ENCODE measurements at places on chromosomes 13 and 19.

DNA sequence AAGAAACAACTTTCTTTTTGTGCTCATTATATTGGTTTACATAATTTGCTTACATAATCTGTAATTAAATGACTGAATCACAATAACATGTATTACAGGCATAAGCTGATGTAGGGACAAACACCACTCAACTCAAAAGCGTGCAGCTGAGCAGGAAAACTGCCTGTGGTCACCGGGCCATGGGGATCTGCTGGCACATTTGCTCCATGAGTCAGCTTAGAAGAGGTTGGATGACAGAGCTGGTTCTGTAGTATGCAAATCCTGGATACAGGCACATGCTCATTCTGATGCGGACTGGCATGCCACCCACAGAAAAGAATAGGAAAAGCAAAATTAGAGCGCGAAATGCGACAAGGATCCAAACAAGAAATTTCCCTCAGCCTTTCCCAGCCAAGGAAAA, 128.6 kb downstream of the USP12 start:
- no peak for DNase-seq

DNA sequence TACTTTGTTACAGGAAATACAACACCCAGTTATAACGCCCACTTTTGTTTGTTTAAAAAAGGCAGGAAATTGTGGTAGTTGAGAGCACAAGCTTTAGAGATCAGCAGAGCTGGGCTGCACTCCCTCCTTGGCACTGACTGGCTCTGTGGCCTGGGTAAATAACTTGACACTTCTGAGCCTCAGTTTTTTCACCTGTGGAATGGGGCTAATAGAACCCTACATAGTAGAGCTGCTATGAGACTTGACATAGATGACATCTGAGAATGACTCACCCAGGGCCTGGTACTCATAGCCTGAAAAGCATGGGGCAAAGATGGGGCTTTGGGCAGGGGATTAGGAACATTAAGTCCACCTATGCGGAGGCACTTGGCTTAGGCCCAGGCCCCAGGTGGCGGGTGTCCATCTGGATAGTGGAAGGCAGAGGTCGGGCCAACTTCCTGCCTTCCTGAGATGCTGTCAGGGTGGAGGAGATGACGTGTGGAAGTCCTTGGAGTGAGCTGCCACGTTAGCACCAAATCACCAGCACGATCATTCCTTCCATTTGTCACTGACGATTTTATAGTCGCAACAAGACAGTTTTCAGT, 159.1 kb downstream of the KATNAL1 start:
- no peak for DNase-seq

DNA sequence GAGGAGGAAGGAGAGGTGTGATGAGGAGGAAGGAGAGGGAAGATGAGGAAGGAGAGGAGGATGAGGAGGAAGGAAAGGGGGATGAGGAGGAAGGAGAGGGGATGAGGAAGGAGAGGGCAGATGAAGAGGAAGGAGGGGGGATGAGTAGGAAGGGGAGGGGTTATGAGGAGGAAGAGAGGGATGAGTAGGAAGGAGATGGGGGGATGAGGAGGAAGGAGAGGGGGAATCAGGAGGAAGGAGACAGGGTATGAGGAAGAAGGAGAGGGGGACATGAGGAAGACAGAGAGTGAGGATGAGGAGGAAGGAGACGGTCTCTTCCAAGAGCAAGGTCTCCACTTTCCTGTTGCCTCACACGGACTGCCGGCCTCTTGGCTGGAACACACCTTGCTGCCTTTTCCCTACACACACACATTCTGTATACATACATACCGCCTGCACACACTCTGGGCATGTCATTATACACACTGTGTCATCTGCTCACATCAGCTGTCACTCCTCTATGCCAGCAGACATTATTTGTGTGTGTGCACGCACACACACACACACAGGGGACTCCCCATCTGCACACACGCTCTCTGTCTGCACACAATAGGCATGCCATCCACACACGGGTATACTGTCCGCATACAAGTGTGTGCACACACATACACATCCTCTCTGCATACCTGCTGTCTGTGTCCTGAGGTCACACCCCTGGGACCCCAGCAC, 11.1 kb upstream of the VSTM2B start:
- DNase-seq = no peak

DNA sequence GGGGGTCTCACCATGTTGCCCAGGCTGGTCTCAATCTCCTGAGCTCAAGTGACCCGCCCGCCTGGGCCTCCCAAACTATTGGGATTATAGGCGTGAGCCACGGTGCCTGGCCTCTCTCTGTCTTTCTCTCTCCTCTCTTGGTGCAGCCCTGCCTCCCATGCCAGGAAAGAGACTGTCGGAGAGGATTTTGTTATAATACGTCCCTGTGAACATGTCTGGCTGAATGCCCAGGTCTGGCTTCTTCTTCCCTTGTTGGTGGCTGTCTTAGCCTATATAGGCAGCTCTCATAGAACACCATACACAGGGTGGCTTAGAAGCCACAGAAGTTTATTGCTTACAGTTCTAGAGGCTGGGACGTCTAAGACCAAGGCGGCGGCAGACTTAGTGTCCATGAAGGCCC, 46.4 kb downstream of the PEX11G start:
- DNase-seq = no peak

DNA sequence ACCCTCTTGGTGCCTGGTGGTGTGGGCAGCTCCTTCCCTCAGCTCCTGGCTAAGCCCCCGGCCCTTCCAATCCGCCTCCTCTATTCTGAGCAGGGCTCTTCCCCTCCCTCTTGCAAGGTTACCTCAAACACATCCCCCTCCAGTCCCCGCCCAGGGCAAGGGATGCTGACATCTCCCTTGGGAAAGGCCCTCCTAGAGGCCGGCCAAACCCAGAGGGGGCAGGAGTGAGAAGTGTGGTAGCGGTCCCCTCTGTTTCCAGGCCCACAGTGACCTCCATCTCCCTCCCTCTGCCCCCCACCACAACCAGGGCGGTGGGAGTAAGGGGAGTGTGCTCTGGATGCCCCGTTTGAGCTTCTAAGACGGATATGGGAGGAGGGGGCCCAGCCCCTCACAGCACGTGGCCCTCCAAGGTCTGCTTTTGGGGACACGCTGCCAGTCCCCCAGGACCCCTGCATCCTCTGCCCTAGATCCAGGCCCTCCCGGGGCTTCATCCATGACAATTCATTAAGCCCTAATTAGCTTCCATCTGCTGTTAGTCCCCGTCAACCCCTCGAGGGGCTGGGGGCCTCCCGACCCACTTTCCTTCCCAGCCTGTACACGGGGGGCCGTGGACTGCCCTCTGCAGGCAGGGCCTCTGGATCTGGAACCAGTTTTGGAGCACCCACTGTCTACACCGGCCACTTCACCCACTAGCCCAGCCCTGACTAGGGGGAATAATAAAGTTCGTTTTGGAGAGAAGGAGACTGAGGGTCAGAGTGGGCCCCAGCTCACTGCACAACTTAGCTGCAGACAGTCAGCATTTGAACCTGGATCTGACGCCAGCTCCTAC, 2.3 kb downstream of the LINGO3 start:
- no peak for DNase-seq

DNA sequence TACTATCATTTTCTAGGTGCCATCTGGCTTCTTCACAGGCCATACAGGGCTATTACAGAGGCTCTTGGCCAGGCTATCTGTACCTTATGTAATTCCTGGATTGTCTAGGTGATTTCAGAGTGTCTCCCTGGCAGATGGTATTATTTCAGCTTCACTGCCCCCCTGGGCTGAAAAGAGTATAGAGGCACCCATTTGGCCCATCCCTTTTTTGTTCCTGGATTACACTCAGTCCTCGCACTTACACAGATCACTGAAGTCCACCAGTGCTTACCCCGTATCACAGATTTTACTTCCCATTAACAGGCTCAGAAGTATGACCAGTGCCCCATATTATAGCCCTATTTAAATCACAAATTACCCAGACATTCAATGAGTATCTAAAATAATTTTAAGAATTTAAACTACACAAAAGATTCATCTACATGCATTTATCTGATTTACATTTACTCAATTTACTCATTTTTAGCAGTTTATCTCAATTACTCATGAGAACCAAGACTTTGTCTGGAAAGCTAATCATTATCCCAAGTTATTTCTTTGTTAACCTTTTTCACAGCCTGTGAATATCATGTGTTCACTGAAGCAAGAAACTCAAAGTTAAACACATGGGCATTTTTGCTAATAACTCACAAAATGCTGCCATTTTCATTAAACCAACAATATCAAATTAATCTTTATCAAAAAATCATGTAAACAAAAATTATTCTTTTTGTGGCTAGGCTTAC, 121.0 kb downstream of the PCDH20 start:
- DNase-seq = no peak

DNA sequence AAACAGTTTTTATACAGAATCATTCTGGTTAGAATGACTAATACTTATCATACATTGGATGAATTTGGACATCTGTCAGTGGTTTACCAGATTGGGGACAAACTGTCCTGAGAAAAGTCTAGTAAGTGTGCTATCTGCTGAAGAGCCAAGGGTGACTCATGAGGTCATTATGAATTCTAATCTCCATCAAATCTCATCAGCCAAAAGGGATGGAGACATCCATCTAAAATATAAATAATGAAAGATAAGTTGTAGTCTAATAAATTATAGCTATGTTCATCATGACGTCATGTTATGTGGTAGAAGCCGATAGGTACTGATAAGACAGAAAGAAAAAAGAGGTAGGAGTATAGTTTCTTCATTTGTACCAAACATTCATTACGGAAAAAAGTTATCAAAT, 804.4 kb downstream of the PCDH9 start:
- DNase-seq = no peak

DNA sequence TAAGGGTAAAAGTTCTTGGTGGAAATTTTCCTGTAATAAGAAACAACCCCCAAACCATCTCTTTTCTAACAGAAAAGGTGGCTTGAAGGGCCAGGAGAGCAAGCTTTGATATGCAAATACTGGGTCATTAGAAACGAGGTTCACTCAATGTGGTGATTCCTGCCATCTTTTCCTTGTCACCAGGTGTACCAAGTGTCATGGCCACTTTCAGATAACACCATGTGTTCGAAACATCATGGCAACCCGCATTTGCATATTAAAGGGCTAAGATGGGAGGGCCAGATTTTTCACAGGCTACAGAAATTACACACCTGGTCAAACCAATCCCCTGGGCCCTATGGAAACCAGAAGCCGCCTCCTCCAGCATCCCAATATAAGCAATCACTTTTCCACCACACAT, 15.3 kb downstream of the LGALS16 start:
- DNase-seq = no peak

DNA sequence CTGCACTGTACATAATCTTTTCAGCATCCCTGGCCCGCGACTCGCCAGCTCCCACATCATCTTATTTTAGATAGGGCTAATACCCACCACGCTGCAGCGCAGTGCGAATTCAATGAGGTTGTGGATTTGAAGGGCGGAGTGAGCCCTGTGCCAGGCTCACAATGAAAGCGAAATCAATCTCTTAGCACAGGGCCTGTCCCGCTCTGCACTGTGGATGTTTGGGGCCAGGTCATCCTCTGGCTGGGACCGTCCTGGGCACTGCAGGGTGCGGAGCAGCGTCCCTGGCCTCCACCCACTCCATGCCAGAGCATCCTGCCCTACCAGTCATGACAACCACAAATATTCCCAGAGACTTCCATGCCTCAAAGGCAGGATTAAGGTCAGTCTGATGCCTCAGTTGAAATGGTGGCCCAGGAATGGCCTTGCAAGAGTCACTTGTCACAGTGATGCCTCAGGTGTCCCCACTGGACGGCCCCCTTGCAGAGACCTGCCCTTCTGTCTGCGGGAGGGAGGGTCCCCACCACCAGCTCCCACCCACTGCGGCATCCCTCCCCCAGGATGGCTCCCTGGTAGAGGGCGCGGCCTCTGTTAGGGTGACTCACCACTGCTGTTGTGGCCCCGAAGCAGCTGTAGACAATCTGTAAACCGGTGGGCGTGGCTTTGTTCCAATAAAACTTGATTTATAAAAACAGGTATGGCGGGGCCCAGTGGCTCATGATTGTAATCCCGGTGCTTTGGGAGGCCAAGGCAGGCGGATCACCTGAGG, 5.6 kb downstream of the UHRF1 start:
- DNase-seq = peak; percentile 51

DNA sequence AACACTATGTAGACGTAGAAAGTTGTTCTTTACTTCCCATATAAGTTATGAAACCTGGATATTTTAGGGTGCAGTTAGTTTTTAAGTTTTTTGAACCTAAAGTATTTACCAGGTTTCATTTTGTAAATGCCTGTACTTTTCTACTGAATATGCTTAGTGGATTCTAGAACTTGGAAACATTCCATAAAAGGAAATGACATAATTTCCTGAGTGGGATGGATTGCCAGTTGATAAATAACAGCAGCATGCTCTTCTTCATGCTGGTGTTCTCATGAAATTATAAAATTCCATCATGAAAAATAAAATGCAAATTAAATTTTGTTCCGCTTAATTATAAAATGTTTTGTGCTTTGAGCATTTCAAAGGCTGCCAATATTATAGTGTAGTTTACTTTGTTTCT, 362.2 kb upstream of the PCDH20 start:
- DNase-seq = no peak

DNA sequence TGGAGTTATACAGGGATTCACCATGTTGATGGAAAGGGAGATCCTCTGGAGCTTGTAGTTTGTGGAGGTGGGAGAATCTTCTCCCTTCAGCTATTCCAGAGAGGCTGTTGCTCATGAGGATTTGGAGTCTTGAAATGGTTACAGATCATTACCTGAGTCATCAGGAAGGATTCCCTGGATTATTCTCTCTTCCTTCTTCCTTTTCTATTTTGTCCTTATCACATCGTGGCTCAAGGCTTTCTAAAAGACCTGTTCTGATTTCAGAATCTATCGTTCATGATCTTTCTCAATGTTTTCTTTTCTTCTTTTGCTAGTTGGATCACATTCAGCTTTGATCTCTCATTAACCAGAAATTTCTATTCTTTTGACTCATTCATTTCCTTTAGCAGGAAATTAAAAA, 196.0 kb downstream of the KLF5 start:
- no peak for DNase-seq
